Activated CD8-positive, alpha-beta T cell treated with anti-CD3 and anti-CD28 coated beads, Interleukin-2, amount 10 ng/mL, durations not matched to agents 7 days and 5 days (primary cell): ENCODE measurements at places on chromosomes 11 and 22. TPM values are rescaled to one million over a fixed set of nuclear protein-coding genes. Genes with fewer than 3 reads are reported as not detected.

Gene KRTAP5-11
- total RNA-seq: not detected

Gene SLC22A8
- total RNA-seq: not detected

GRCh38 chr11:64333556-64333955, 6.4 kb upstream of the CCDC88B start:
- H3K36me3 ChIP-seq: peaks cover 23% of the 10 kb centered on the region
- no peaks in the 10 kb centered on the region for H3K27me3 ChIP-seq
- H3K4me3 ChIP-seq: no peak overlapping the region
- DNase-seq: no peak

Gene INS
- total RNA-seq: not detected

- no peak for DNase-seq
- no peak overlapping the region for H3K4me3 ChIP-seq
- no peaks in the 10 kb centered on the region for H3K4me1 ChIP-seq
- H3K27me3 ChIP-seq: peaks cover 37% of the 10 kb centered on the region
- no peaks in the 10 kb centered on the region for H3K36me3 ChIP-seq
- no peak overlapping the region for H3K27ac ChIP-seq
Observed at GRCh38 chr11:71252770-71253730, 673 bp upstream of the SHANK2 start.

GRCh38 chr11:80362563-80363340, 921.9 kb upstream of the TENM4 start:
- H3K4me3 ChIP-seq: no peak overlapping the region
- no peak for DNase-seq
- H3K4me1 ChIP-seq: no peaks in the 10 kb centered on the region
- no peak overlapping the region for H3K27ac ChIP-seq
- H3K36me3 ChIP-seq: no peaks in the 10 kb centered on the region
- no peaks in the 10 kb centered on the region for H3K27me3 ChIP-seq
